ENCODE measurements at places on chromosomes 1 and 21.

DNA sequence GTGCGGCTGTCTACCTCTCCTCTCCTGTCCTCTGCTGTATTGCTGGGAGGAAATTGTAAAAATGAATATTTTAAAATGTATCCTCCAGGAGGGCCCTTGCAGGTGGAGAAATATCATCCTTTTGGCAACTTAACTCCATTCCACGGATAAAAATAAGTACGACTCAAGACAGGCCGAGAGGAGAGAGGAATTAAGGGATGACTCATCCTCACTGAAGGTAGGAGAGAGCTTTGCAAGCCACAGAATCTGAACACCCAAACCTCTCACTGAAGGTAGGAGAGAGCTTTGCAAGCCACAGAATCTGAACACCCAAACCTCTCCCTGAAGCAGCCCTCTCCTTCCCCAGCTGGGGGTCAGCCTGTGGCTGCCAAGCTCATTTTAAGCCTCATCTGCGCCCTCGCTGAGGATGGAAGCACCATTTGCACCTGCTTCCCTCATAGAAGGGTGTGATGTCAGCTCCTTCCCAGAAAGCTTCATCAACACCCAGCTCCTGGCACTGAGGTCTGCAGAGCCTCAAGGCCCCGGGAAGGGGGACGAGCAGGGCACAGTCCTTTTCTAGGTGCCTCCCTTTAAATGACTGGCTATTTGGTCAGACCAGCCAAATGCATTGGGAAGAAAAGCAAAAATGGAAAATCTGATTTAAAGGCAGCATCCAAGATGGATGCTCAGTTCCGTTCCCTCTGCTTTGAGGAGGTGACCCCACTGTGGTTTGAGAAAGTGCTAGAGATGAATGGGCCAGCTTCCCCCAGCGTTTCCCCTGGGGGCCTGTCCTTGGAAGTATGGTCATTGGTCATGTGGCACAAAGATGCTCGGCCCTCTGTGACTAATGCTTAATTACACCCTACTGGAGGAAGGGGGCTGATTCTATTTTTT lies 12.9 kb upstream of the SELENON start:
- DNase-seq = no peak

DNA sequence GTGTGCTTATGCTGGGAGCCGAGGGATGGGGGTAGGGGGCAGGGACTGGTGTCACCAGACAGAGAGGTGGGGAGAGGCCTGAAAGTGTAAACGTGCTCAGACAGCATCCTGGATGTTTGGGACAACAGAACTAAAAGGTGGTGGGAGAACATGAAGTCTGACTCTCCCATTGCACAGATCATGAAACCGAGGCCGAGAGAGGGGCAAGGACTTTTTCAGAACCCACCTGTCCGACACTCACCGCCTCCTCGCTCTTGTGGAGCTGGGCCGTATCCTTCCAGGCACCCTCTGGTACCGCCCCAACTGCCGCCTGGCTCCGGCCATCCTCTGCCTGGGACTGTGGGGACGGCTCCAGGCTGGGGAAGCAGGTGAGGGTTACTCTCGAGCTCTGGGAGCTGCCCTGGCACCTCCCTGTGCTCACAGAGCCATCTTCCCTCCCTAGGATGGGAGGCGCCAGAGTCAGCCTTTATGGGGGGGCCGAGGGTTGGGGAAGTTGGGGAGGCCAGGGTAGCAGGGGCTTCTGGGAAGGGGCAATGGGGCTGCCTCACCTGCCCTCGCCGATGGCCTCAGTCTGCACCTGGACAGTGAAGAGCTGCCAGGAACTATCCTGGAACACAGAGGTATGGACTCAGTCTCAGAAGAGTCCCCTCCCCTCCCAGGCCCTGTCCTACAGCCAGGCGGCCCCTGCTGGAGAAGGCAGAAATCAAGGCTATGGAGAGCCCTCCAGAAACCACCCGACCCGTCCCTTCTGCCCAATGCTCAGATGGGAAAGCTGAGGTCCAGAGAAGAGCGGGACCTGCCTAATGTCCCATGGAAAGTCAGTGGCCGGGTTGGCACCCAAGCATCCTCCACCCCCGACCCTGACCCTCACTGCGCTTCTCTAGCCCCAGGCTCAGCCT lies 7.0 kb downstream of the ATP13A2 start:
- no peak for DNase-seq

GRCh38 chr1:236524142-236524894 lies 536 bp downstream of the LGALS8 start:
- peak; percentile 17 for DNase-seq

GRCh38 chr1:65440915-65441314 lies 20.4 kb downstream of the LEPR start:
- no peak for DNase-seq

Measured in stimulated activated CD8-positive, alpha-beta memory T cell treated with anti-CD3 and anti-CD28 coated beads, Interleukin-15, amount 100 ng/mL, for 24 hours (primary cell).